Substantia nigra (tissue), 51 donors: ENCODE measurements at places on chromosomes 5 and 9.

- no peak for DNase-seq
Observed at GRCh38 chr9:69573651-69574050, 98.5 kb downstream of the APBA1 start.

GRCh38 chr5:158917731-158918130 is 182.0 kb downstream of the EBF1 start:
- no peak for DNase-seq

DNA sequence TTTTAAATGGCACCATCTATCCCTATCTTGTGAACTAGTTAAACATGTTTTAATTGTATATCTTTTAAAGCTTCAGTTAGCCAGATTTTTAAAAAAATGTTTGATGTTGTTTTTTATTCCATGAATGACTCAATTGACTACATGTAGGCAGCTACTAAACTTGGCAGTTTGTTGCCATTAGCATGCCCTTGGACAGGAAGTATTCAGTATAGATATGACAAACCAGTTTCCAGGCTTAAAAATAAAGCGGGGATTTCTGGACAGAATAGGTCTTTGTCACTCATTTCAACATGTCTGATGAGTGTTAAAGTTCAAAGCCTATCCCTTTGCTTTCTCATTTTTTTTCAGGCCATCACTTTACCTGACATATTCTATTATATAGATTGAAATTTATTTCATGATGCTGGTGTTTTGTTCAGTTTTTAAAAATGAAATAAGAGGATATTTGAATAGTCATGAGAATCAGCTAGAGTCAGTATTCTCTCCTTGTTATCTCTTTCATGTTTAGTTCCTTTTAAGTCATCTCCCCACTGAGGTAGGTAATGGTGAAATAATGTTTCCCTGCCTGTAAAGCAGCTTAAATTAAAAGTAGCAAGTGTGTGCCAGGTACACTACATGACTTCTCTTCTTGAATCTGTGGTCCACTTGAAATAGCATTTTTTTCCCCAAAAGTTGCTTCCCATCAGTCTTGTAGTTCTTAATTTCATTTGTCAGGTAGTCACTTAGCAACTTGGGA is 11.9 kb downstream of the TNFAIP8 start:
- no peak for DNase-seq

DNA sequence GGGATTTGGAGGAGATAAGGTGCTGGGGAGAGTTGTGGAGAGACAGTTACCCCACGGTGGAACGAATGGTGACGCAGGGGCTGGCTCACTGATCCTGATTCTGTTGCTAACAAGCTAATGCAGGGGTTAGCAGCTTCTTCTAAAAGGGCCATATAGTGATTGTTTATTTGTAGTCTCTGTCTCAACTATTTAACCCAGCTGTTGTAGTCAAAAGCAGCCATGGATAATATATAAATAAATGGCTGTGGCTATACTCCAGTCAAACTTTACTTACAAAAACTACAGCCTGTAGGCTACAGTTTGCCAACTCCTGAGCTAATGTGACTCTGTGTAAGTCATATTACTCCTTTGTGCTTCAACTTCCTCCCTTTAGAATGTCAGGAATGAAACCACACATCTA is 21.8 kb downstream of the STOM start:
- DNase-seq, result no peak

- no peak for DNase-seq
Observed at GRCh38 chr9:101481261-101481660, 45.7 kb upstream of the ALDOB start.

GRCh38 chr5:34698754-34699153 is 42.6 kb downstream of the RAI14 start:
- DNase-seq, result no peak
